ENCODE measurements at places on chromosomes 12 and 14.

GRCh38 chr12:65631621-65632111 lies 192.6 kb upstream of the HMGA2 start:
- no peak for DNase-seq

- no peak for DNase-seq
Measured at GRCh38 chr12:46020768-46021167, 30.4 kb upstream of the SCAF11 start.

- peak; percentile 74 for DNase-seq
Measured at GRCh38 chr14:85444635-85445034, 85.3 kb upstream of the FLRT2 start.

DNA sequence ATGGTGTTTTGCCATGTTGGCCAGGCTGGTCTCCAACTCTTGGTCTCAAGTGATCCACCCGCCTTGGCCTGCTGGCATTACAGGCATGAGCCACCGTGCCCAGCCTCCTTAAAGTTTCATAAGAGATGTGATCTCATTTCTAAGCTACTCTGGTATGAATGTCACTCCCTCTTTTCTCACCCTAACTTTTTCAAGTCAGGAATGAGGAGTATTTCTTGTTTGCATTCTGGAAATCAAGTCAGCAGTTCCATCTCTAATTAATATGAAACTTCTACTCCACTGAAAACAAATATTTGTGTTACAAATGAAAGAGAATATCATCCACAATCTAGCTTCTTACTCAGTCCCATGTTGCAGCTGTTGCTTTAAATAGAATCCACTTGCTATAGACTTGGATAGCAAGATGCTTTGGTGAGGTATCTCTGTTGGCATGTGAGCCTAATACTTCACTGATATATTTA lies 61.3 kb downstream of the ARF6 start:
- no peak for DNase-seq

DNA sequence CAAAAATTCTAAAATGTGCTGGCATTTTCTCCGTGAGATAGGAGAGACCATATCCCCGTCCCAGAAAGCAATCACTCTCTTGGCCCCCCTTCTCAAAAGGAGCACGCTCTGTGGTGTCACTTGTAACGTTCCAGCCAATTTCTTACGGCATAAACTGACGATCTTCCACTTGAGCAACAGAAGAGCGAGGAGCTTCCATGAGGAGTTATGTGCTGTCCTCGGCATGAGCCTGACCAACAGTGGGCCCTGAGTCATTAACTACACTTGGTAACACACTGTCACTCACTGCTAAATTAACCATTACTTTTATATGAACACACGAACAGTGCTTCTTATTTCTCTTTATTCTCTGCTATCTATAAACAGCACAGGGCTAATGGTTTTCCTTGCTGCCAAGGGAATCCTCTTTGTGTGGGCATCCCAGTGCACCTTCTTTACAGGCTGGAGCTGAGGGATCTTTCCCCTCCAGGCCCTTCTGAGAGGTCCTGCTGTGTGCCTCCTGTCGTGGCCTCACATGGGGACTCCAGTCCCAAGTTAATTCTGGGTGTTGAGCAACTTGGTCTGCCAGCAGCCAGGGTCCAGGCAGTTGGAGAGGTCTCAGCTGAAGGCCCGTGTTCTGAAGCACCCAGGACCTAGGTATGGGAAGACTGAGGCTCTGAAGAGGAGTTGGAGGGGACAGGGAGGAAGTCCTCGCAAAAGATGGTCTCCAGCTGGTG lies 9.4 kb downstream of the SLC6A13 start:
- no peak for DNase-seq

DNA sequence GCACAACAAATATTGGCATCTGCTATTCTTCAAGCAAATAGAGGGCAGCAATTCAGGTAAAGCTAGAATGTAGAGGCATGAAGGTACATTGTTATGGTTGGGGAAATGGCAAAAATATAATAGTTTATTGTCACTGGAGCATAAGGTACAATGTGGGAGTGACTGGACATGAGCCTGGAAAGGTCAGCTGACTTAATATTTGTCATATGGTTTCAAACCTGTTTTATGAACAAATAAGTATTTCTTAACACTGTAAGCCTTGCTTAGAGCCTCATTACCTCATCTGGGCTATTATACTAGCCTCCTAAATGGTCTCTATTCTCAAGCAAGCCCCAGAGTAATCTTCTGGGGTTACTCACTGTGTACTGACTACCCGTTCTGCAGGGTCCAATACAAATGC lies 33.7 kb downstream of the FAM177A1 start:
- no peak for DNase-seq

GRCh38 chr12:30748147-30748546 lies 6.6 kb downstream of the CAPRIN2 start:
- no peak for DNase-seq

DNA sequence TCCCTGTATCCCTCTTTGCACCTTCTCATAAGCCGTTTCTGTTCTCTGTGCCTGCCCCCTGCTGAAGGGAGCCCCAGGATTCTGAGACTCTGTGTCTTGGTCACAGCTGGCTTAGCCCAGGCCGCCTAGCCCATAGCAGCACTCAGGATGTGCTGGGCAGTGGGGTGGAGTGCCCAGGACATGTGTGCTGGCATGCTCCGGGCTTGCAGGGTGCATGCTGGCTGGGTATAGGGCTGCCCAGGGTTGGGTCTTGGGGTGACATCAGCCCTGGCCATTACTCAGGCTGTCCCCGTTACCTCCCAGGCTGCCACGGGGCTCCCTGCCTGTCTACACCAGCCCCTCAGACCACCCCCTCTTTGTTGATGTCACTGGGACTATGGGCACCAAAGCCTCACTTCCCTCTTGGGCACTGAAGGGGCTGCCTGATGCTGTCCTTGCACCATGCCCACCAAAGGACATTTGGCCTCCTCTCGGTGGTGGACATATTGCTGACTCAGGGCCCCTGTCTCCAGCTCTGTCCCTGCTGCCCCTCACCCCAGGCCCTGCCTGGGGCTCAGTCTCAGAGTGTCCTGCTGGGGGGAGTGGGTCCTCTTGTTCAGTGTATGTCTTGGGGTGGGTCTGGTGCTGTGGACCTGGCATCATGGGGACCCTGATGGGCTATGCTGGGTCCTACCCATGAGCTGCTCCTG lies 2.4 kb downstream of the CEP170B start:
- DNase-seq, result no peak

DNA sequence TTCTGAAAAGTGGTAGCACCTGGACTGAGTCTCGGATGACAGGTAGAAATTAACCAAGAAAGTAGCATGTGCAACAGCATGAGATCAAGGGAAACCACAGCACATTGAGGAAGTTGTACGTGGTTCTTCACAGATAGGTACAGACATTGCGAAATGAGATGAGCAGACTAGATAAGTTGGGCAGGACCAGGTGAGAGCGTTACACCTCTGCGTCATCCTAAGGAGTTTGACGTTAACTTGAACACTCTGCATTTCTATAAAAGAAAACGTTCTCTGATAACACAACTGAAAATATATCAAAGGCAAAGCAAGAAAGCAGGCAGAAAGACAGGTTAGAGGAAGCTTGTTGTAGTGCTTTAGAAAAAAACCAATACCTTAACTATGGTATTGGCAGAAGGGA lies 98.5 kb upstream of the RASSF8 start:
- no peak for DNase-seq

DNA sequence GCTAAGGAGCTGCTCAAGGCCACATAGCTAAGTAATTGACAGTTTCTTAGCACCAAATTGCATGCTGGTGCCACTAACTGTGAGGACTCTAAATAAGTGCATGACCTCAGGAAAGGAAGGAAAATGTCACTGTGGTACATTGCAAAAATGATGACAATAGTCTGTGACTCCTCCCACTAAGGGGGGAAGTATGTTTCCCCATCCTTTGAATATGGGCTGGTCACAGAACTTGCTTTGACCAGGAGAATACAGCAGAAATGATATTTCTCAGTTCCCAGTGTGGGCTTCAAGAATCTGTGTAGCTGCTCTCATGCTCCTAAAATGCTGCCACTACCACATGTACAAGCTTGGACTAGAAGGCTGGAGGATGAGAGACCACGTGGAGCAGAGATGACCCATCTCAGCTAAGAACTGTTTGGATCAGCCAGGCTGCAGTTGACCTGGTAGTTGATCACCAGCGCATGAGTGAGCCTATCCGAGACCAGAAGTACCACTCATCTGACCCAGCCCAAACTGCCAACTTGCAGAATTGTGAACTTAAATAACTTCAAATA lies 42.2 kb upstream of the NOS1 start:
- no peak for DNase-seq

GRCh38 chr14:42421377-42422078 lies 814.9 kb downstream of the LRFN5 start:
- DNase-seq, result no peak

GRCh38 chr14:101289911-101290310 lies 271.4 kb upstream of the DIO3 start:
- DNase-seq, result no peak

- DNase-seq, result no peak
Measured at GRCh38 chr12:42576374-42576773, 13.2 kb downstream of the PRICKLE1 start.

- no peak for DNase-seq
Measured at GRCh38 chr12:24198070-24198469, 248.6 kb upstream of the SOX5 start.
